ENCODE measurements at places on chromosomes 3 and 15.

DNA sequence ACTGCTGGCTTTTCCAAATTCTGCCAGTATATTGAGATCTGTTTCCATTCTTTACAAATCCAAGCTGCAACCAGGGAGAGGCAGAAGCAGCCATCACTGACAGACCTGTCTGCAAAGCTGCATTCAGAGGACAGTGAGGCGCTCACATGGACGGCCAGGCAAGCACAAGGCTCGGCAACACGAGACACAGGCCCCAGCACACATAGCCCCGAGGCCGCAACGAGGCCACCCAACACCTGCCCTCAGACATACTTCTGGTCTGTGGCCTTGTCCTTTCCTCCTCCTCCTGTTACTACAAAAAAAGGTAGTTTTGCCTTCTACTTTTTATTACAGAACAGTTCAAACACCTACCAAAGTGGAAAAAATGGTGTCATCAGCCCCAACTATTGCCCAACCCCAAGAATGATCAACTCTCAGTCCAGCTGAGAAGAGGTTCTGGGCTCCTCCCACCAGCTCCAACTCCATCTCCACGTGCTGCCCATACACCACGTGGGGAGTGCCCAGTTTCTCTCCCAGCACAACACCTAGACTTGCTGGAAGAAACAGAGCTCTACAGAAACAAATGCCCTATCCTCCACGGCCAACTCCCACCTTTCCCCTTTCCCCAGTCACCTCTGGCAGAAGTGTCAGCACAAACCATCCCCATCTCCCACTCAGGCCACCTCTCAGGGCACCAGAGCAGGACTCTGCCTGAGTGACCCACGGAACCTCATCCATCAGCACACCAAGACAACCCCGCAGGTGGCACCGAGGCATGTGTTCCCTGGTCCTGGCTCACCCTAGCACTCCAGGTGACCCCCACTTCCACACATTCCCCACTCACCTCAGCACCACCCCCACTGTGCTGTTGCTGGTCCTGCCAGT is 7.4 kb downstream of the ZXDC start:
- no peak for DNase-seq

- no peak for DNase-seq
Observed at GRCh38 chr3:177231242-177231641, 34.0 kb upstream of the TBL1XR1 start.

DNA sequence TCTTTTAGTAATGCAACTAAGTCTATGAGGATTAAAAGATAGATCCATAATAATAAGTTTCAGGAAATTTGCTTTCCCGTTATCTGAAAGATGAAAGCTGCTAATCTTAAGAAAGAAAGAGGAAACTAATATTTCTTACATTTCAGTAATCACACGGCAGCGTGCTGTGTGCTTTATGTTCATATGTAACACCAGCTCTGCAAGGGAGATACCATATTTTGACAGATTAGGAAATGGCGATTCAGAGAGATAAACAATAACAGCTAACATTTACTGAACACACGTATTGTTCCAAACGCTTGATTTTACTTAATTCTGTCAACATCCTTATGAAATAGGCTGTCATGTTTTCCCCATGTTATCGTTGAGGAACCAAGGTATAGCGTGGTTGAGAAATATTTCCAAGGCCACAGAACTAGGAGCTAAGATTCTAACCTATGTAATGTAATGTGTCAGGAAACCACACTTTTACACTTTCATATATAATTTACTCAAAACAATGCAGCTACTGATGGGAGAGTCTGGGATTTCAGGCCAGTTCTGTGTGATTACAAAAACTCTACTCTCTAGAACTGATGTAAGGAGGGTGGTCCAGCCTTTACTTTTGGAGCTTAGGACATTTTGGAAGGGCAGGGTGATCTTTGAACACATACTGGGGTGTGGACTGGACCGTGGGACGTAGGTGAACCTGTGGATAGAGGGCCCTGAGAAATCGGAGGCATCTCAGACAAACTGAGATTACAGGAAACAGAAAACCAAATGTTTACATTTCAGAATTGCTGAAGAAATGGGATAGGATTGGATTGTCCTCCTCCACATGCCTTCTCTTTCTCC is 100.6 kb downstream of the IL1RAP start:
- DNase-seq = no peak

DNA sequence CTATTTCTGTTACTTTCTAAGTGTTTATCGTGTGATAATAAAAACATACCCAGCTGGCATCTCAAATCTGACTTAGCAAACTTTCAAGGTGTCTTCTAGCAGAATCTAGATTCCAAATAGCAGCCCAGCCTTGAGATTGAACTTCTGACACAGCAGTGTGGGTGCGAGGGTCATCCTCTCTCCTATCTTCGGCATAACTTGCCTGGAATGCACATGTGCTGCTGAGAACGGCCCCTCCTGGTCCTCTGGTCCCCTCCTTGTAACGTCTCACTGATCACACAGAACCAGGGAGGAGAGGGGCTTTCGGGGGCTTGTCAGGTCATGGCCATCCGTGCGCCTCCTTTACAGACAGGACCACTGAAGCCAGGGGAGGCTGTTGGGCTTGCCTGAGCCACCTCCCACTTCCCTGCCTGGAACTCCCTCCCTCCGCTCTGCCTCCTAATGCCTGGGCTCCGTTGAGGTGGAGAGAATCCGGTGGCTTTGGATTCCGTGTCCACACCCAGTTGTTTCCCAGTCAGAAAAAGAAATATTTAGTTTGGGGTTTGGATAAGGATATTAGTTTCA is 344.4 kb upstream of the C2CD4B start:
- DNase-seq = no peak

DNA sequence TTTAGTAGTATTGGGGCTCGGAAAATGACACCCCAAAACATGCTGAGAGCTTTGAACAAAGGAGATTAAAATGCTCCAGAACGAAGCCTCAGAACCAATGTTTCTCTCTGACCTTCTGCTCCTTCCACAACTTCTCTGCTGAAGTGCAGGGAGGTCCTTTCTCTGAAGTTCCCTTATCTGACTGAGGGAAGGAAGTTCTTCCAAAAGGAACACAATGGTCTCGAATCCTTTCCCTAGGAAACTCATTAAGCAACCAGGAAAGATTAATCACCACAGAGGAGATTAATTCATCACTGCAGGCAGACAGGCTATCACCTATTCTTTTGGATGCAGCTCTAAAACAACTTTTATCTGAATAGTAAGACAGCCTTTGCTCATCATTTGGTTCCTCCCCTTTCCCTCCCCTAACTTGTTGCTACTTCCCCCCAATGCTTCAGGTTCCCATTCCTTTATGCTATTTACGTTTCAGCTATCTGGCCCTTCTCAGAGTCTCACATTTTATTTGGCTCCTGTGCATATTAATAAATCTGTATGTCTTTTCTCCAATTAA is 18.2 kb upstream of the WDR49 start:
- no peak for DNase-seq

Measured in activated T-helper 1 cell treated with anti-CD3 and anti-CD28 coated beads, Interleukin-2, amount 50 U/mL, for 16 hours (primary cell).